SW 1271 (cell line): ENCODE measurements at places on chromosomes 2 and 18.

GRCh38 chr18:9539283-9539682 lies 64.0 kb downstream of the RALBP1 start:
- DNase-seq, result no peak

DNA sequence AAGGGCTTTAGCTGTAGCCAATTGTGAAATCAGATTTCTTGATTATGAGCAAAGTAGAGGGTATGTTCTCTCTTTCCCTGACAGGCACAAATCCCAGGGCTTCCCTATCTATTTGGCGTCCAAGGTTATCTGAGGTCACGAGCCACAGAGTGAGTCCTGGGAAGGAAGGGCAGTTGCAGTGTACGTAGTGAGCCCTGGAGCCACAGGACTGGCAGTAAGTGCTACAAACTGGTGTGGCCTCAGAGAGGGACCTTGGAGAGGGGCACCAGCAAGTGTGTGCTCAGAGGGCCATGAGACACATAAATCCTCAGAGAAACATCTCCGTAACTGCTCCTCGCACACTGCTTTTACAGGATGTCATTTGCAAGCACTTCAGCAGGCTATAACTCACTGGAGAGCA lies 115.5 kb upstream of the SH3BP4 start:
- no peak for DNase-seq

DNA sequence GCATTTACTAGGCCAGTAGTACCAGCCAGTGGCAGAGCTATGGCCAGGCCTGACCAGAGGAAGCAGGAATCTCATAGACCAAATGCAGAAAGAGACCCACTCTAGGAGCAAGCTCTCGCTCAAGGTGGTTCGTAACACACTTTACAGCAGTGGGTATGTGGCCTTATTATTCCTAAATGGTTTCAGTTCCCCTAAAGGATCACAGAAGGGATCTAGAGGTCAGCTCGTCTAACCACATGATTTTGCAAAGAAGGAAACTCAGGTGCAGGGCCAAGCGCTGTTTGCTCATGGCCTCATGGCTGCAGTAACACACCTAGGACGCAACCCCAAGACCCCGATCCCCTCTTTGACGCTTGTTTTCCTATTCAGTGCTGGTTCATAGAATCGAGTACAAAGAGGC lies 65.5 kb upstream of the ATG16L1 start:
- DNase-seq, result no peak

DNA sequence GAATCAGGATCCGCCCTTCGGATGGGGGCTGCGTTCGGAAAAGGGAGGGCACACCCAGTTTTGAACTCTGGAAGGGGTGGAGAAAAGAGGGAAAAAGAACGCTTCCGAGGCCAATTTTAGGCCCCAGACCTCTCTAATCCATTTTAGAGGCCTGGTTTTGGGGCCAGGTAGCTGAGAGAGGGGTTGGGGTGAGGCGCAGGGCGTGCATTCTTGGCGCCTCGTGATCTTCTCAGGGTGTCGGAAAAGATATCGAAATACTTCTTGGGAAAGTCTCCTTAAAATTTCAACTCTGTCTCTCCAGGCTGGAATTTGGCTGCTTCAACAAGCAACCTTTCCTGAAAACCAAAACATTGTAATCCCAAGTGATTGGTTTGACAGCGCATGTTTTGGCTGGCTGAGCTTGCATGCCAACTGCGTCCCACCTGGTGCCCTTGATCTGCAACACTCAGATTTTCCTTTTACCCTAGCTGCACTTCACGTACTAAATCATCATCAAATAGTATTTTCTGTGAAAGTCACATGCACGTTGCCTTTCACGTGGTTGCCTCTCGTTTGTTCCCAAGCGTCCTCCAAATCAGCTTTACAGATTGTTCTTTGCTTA lies 864 bp upstream of the XPO1 start:
- DNase-seq, result no peak

DNA sequence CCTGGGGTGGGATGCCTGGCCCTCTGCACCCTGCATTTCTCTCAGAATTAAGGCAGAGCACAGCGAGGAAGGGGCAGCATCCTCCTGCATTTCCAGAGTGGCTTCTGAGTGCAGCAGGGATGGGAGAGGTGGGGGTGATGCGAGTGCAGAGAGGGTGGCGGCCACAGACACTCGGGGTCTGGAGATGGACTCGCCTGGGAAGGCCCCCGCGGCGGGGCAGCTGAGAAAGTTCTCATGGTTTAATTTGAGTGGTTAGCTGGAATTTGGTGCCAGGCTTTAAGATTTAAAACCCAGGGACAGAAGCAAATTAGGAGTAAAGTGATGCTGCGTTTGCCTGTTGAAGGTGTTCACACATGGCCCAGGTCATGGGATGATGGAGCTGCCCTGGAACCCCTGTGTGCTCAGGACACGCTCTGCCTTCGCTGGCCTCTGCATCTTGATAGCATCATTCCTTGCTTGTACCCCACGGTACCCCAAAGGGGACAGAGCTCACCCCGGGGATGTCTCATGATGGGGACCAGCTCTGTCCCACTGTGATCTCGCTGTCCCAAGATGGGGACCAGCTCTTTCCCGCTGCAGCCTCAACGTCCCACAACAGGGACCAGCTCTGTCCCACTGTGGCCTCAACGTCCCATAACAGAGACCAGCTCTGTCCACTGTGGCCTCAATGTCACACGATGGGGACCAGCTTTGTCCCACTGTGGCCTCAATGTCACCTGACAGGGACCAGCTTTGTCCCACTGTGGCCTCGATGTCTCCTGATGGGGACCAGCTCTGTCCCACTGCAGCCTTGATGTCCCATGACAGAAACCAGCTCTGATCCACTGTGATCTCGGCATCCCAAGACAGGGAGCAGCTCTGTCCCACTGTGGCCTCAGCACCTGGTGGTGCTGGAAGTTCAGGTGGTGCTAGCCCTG lies 27.5 kb downstream of the TMEM18 start:
- no peak for DNase-seq

DNA sequence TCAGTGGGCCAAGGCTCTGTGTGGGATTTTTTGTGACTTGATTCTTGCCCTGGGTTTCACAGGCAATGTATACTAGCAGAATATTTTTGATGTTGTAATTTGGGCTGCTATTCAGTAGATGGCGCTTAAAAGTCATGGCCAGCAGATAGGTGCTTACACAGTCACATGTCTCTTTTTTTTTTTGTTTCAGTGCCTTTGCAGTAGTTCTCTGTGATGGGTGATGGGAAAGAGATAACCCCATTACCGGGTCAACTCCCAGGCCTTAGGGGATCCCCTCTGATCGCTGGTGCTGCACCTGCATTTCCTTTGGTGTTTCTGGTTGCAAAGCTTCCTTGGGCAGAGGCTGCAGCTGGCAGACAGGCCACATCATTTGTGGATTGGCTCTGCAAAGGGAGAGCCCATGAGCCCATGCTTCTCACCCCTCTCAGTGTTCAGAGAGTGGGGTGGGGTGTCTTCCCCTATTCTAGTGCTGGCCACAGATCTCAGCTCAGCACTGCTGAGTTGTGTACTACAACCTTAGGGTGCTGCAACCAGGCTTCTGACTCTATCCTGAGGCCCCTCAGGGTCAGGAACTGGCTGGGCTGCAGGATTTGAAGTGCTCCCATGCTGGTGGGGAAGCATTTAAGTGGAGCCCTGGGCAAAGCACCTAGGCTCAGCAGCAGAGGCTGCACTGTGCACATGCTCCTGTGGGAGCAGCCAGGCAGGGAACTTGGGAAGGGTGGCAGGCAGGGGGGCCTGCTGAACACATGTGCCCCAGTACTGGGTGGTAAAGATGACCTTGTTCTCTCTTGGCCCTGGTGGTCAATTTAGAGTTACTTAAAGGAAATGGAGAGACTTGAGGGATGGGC lies 219.8 kb upstream of the SPHKAP start:
- DNase-seq, result no peak

DNA sequence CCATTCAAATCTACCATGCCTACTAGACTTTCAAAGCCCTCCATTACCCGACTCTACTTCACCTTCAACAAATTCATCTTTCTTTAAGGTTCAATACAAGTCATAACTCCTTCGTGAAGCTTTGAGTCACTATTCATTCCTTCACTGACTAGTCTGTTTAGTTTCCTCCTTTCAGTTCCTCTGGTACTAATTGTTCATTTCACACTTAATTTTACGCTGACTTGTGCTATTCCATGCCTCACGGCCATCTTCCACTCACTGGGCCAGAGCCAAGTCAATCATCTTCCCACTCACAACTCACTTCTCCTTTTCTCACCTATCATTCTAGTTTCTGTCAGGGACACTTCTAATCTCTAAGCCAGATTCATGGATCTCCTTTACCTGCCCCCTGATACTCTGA lies 136.2 kb downstream of the MTX2 start:
- no peak for DNase-seq

- DNase-seq, result no peak
Measured at GRCh38 chr18:79626905-79627749, 52.5 kb upstream of the CTDP1 start.

DNA sequence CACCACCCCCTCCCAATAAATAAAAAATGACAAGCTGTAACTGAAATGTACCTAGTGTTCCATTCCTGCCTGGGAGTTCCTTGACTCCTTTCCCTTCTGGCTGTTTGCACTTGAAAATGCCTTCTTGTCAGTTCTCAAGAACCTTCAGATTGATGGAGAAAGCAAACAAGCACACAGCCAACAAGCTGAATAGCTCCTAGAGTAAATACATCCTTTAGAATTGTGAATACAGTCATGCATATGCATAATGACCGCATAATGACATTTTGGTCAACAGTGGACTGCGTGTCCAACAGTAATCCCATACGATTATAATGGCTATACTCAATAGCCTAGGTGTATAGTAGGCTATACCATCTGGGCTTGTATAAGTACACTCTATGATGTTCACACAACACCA lies 97.0 kb downstream of the LYPD6 start:
- DNase-seq, result no peak

GRCh38 chr2:62119311-62119974 lies 76.5 kb upstream of the B3GNT2 start:
- no peak for DNase-seq

- DNase-seq, result no peak
Measured at GRCh38 chr2:105183555-105184323, 57.8 kb upstream of the GPR45 start.

GRCh38 chr18:56448751-56449150 lies 189.6 kb downstream of the TXNL1 start:
- no peak for DNase-seq

DNA sequence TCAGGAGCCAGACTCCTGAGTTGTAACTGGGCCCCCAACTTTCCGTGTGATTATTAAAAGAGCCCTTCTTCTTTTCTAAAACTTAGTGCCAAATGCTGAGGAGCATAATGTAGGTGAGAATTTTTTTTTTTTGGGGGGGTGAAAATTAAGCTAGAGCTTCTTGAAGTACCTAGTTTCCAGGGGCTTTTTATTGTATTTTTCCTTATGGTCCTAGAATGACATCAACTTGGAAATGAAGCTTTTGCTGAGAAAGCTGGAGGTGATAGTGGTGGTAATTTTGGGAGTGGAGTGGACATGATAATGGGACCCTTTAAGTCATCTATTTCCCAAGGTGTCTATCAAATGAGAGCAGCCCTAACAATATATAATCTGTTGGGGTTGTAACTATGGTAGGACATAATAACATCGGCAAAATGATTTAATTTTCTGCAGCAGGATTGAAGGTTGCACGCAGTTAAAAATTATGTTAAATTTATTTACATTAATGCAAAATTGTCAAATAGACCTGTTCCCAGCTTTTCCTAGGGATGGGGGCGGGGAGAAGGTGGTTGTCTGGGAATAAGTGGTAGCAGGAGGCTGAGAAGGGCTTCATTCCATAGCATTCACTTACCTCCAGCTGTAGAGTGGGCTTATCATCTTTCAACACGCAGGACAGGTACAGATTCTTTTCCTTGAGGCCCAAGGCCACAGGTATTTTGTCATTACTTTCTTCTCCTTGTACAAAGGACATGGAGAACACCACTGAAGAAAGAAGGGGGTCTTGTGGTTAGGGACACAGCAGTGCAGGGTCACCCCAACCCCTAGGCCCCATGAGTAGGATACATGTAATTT lies 5.7 kb downstream of the IL1B start:
- no peak for DNase-seq

GRCh38 chr2:136347981-136348380 lies 230.0 kb upstream of the CXCR4 start:
- no peak for DNase-seq

- no peak for DNase-seq
Measured at GRCh38 chr2:210630873-210631560, 74.6 kb downstream of the CPS1 start.

GRCh38 chr18:26956863-26957262 lies 91.4 kb upstream of the AQP4 start:
- no peak for DNase-seq

GRCh38 chr2:61689568-61689967 lies 151.4 kb upstream of the XPO1 start:
- no peak for DNase-seq

- DNase-seq, result no peak
Measured at GRCh38 chr2:72863046-72863445, 24.2 kb upstream of the SPR start.

DNA sequence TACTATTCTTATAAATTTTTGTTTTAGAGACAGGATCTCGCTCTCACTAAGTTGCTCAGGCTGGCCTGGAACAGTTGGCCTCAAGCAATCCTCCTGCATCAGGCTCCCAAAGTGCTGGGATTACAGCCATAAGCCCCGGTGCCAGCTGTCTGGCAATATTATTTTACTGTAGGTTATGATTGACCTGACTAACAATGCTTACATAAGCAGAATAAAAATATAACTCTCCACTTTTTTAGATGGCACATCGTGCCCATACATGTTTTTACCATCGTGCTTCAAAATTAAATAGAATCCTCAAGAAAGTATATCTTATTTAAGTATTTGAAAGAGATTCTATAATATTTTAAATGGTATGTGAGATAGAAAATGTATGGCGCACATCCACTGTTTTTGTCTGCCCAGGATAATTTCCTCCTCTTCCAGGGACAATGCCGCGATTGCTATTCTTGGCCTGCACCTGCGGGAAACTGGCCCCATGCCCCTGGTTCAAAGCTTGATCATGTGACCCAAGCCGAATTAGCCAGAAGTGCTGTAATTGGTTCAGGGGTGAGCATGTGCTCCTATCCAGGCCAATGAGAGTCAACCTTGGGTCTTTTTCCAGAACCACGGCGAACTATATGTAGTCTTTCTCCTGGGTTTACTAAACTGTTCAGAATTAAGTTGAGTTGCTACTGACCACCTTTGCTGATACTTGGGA lies 38.3 kb upstream of the GREB1L start:
- DNase-seq, result no peak

DNA sequence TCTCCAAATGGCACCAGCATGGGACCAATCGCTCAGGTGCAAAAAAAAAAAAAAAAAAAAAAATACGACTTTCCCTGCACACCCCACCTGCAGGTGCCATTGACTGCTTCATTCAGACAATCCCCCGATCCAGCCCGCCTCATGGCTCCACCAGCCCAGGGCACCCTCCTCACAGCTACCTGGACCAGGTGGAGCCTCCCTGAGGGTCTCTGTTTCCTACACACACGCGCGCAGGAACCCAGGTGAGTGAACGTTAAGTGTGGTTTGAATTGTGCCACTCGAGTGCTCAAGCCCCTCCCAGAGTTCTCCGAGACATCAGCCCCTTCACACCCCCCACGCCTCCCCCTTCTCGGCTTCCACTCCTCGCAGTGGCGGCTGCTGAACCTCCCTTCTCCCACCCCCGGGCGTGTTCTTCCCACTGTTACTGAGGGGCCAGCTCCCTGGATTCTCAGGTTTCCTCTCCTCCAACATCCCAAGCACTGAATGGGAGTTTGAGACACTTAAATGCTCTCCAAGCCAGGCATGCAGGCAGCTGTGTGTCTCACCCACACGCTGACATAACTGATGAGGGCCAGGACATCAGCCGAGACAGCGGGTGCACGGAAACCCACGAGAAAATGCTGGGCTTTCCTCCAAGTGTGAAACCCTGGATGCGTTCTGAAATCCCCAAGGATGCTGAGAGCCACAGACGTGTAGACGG lies 88.8 kb upstream of the SNTG2 start:
- DNase-seq, result no peak
